ENCODE measurements at places on chromosomes 1 and 21.

DNA sequence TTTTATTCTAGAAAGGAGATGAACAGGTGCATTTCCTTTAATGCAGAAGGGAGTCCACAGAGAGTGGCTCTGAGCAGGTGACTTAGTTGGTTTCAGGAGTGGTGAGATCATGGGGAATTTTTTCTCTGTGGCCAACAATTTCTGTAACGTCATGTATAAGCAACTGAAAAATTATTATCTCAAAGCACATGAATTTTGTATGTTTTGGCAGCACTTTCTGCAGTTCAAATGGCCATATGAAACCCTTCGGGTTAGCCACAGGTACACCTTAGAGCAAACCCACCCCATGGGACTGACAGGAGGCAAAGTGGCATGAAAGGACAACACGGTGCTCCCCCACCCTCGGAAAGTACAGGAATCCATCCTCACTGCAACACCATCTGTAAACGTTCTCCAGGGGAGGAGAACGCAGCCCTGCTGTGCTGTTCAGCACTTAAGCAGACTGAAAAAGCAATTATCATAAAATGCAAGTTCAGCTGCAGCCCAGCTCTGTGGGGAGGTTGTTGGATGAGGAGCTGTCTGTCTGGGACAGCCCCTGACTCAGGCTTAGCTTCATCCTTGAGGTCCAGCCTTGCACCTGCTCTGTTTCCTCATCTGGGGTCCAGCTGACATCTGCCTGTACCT, 55.8 kb upstream of the CLDN14 start:
- DNase-seq, result no peak

- DNase-seq, result no peak
Measured at GRCh38 chr1:152959273-152959672, 11.2 kb upstream of the SPRR4 start.

DNA sequence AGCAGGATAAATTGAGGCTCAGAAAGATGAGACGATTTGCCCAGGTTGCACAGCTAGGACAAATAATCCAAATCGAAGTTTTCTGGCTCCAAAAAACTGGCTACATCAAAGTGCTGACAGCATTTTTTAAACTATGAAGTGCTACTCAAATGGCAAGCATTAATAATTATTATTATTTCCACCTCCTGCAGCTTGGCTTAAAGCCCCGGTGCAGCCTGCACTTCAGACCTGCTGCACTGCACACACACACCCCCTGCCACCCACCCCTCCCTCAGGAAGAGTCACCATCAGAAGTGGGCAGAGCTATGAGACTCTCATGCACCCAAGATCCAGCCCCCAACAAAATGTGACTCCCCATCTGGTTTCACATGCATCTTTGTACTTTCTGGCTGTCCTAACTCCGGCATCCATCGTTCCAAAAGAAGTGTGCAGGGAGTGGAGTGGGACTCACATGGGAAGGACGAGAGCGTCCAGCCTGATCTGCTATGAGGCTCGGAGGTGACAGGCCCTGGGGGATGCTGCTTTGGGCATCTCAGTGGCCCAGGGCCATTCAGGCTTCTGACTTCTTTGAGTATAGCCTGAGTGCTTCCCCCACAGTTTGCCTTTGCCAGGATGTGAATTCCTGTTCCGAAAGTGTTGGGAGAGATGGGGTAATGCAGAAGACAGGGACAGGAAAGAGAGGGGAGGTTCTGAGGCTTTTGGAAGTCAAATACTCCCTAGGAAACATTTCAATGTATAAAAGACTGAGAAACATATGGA, 65.0 kb upstream of the FAM20B start:
- no peak for DNase-seq

- DNase-seq, result no peak
Measured at GRCh38 chr1:89260566-89261255, 11.9 kb downstream of the GBP5 start.

DNA sequence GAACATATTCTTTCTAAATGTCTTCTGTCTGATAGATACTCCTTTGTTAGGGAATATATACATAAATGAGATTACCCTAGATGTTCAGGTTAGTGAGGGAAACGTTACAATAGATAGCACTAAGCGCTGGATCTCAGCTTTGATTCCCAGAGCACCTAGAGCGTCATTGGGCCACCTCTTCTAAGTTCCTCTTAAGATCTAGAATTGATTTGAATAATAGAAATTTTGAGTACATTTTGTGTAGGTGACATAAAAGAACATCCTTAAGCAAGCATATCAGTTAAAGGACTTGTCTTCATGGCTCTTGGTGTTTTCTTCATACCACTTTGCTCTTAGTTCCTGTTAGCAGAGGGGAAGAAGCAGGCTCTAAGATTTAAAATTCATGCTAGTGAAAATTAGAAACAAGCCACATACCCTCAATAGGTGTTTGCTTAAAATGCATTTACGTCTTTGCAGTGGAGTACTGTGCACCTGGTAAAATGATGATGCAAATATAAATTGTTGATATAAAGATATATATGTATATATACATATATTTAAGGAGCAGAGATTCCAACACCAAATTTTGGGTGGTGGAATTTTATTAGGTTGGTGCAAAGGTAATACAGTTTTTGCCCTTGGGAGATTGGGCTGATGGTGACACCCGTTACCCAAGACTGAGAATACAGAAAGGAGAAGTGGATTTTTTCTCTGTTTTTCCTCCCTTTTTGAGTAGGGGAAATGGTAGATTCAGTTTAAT, 47.1 kb downstream of the DYRK1A start:
- no peak for DNase-seq

GRCh38 chr1:87950369-87950768, 621.7 kb downstream of the LMO4 start:
- no peak for DNase-seq

- DNase-seq, result no peak
Measured at GRCh38 chr1:119782631-119783325, 14.1 kb upstream of the HMGCS2 start.

DNA sequence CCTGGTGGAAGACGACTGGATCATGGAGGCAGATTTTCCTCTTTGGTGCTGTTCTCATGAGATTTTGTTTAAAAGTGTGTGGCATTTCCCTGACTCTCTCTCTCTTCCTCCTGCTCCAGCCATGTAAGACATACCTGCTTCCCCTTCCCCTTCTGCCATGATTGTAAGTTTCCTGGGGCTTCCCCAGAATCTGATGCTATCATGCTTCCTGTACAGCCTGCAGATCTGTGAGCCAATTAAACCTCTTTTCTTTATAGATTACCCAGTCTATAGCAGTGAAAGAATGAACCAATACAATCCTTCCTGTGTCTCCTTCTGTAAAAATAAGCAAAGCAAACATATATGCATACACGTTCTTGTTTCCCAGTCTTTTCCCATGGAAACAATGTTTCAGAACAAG, 273.2 kb downstream of the DYRK1A start:
- no peak for DNase-seq

DNA sequence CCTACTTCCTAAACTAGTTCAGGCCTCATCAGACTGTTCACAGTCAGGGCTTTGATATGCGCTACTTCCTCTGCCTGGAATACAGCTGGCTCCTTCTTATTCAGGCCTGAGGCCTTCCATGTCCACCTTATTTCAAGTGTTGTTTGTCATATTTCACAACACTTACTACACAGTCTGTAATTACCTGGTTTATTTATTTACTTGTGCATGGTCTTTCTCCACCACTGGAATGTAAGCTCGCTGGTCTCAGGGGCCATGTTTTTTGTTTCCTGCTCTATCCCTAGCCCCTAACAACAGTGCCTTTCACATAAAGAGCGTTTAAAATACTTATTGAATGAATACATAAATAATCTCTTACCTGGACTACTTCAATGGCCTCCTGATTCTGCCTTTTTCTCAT, 4.6 kb upstream of the SRSF4 start:
- DNase-seq, result no peak

DNA sequence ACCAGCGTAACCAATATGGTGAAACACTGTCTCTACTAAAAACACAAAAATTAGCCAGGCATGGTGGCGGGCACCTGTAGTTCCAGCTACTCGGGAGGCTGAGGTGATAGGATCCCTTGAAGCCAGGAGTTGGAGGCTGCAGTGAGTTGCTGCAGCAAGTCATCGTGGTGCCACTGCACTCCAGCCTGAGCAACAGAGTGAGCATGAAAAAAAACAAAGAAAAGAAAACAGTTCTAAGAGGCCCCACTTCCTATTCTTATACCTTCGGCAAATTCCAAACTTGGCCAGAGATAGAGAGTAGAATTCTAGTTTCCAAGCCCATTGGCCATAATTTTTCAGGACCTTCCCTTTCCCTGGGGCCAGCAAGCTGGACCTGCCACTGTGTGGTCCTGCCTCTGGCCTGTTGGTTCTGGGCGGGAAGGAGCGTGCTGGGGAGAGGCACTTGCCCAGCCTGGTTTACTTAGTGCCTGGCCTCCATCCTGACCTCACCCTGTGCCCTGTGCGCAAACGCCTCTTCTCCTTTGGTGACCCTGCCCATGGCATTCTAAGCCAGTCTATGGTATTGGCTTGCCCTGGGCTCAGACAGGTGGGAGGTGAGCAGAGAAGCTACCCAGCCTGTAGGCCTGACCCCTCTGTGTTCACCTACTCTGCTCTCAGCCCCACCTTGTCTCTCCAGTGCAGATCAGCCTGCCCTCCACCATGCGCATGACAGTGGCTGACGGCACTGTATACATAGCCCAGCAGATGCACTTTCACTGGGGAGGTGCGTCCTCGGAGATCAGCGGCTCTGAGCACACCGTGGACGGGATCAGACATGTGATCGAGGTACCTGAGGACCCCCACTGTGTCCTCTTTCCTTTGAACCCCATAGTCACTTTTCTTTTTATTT, 11.0 kb downstream of the CA6 start:
- no peak for DNase-seq

DNA sequence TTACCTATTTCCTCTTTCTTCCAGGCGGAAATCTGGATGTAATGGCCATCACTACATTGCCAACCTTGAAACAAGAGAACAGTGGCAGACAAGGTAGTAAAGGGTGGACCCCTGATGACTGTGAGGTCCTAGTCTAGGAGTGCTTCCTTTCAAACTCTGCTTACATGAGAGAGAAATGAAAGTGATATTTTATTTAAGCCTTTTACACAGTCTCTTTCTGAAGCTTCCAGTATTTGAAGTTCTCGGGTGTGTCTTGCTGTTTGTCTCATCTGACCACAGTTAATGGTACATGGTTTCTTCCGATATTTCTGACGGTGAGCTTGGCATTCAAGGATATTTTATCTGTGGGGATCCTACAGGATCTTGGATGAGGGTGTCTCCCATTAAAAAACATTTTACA, 215.2 kb downstream of the SLC45A1 start:
- no peak for DNase-seq

GRCh38 chr1:226195144-226195543, 8.6 kb upstream of the ACBD3 start:
- no peak for DNase-seq

GRCh38 chr1:233704170-233704897, 90.4 kb downstream of the KCNK1 start:
- DNase-seq, result no peak

GRCh38 chr1:178174539-178174938, 80.6 kb downstream of the RASAL2 start:
- DNase-seq, result no peak

Measured in activated T-cell treated with anti-CD3 and anti-CD28 coated beads for 48 hours (primary cell).